Activated naive CD4-positive, alpha-beta T cell treated with anti-CD3 and anti-CD28 coated beads, Interleukin-2, amount 10 ng/mL, durations not matched to agents 7 days and 5 days (primary cell): ENCODE measurements at places on chromosomes 3 and 15.

GRCh38 chr3:100463002-100463401 lies 29.4 kb upstream of the TMEM45A start:
- DNase-seq, result peak; percentile 30

DNA sequence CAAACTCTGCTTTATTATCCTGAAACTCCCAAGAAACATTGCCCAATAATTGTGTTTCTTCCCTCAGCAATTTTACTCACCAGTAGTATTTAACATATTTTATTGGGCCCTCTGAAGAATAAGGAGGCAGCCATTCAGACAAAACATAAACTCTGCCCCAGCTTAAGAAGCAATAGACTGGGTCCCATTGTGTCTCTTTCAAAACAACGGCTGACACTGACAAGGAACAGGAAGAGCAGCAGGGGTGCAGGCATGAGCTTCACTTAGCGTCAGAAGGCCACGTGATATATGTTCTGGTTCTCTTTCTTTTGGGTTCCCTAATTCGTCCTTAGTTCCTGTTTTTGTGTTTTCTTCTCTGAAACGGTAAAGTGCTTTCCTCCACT lies 242.3 kb downstream of the FHIT start:
- no peak for DNase-seq

- DNase-seq, result no peak
Measured at GRCh38 chr3:114307832-114308231, 14.0 kb downstream of the TIGIT start.

GRCh38 chr3:157226173-157226847 lies 66.4 kb upstream of the CCNL1 start:
- DNase-seq, result no peak

GRCh38 chr3:71006810-71007785 lies 576.4 kb downstream of the FOXP1 start:
- DNase-seq, result no peak

GRCh38 chr3:128906804-128907525 lies 27.5 kb downstream of the ACAD9 start:
- DNase-seq, result peak; percentile 3

- no peak for DNase-seq
Measured at GRCh38 chr15:86353213-86353612, 273.5 kb downstream of the AGBL1 start.

GRCh38 chr3:58106640-58107039 lies 98.4 kb downstream of the FLNB start:
- no peak for DNase-seq

DNA sequence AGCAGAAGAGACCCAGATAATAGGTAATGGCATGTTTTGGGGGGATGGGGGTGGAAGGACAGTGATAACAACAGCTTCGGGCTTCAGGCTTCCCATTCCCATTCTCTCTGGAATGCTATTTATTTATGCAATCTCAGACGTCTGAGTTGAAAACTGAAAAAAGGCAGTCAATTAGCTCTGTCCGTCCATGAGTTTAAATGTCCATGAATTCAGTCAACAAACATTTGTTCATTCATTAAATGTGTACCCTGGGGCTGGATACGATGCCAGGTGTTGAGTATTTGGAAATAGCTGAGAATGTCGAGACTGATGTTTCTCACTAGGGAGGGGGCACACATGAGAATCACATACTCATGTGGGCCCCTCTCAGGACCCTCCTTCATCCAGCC lies 42.4 kb downstream of the AMOTL2 start:
- no peak for DNase-seq

DNA sequence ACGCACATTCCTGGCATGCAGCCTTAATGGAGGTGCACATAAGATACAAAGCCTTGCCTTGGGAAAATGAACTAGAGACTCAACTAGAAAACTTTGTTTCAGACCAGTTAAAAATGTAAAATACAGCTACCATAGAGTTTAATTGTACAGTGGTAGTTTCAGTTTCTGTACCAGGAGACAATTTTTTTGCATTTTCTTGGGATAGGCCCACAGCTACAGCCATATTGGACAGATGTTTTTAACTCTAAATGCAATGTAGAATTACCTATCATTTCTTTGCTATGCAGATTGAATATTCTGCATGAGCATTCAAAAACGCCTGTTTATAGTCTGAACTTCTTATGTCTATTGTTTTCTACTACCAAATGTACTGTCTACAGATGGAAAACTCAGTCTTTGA lies 20.3 kb downstream of the DAZL start:
- no peak for DNase-seq

GRCh38 chr3:182879031-182879611 lies 85.8 kb downstream of the ATP11B start:
- DNase-seq, result no peak

DNA sequence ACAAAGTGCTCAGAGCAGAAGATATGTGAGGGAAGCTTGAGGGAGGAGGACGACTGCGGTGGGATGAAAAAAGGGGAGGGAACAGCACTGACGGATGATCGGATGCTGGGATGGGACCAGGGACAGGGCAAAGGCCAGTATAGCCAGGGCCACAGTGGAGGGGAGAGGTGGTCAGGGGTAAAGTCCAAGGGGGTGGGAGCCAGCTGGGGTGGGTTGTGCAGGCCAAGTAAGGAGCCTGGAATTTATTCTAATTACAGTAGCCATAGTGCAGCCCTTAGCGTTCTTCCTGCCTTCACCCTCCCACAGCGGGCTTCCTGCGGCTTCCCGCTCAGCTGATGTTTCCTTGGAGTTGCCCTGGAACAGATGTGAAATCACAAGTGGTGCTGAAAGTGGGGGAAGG lies 7.6 kb upstream of the APEH start:
- no peak for DNase-seq

DNA sequence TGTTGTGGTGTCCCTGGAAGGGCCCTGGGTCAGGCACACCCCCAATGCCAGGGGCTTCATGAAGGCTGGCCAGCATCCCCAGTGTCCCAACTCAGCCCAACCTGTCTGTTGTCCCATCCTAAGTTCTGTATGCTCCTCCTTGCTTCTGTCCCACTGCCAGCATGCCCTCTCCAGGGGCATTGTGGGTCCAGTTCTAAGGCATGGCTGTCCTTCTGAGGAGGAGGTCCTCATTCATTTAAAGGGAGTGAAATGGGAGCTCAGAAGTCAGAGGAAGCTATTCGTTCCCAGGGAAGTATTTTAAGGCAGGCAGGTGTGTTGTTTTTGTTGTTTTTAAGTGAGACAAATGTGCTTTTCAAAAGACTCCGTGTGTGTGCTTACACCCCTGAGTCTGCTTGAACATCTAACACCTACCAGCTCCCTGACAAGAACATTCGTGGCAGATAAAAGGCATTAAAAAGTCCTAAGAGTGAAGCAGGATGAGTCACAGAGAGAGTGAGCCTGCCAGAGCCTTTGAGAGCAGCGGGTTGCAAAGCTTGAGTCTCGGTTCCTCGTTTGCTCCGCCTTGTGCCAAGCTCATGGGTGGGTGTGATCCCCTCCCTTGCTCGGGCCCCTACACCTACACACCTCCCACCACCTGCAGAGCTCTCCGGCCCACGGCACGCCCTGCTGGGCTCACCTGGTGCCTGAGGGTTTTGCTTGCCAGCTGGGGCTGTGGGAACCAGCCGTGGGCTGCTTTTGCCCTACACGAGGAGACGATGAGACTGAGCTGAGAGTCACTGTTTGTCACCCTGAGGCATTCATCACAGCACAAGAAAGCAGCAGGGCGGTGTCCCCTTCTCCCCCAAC lies 183.4 kb upstream of the TOPAZ1 start:
- DNase-seq, result peak; percentile 33

- DNase-seq, result no peak
Measured at GRCh38 chr15:43488790-43489189, 4.2 kb downstream of the TP53BP1 start.

DNA sequence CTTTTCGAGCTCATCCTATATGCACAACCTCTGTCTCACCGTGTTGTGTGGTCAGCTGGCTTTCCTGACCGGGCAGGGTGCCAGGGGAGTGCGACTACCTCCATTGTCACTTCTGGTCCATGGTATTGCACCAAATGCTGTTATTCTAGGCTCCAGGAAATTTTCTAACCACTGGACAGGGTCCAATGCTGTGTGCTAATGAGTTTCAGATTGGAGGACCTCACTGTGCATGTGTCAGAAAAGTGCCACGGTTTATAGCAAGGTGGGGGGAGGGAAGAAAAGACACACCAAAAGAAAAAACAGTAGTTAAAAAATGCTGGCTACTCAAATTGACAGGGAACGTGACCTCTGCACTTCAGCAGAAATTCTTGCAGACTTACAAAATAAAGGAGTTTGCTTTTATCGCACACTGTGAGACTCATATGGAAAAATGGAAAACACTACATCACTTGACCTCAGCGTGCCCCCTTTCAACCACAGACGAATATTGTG lies 480.1 kb downstream of the FOXP1 start:
- no peak for DNase-seq

DNA sequence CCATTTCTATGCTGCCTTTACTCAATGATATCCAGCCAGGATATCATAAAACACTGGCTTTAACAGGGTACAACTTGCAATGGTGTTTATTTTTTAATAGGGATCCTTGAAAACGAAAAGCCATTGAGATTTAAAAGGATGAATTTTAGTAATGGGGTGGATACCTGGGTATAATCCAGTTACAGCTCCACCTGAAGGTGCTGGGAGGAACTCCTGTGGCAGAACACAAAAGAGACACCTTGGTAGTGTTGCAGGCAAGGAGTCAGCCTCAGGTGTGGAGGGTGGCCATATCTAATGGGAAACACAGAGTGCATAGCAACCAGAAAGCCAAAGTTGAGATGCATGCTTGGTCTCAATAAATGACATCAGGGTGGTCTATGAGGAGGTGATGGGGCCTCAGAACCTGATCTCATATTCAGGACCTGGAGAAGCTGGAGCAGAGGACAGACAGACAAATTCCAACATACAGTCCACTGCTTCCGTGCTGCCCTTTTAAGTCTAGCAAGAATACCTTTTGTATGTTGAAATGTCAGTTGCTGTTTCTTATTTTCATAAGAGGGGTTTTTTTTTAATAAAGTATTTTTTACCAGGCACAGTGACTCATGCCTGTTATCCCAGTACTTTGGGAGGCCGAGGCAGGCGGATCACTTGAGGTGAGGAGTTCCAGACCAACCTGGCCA lies 12.0 kb upstream of the PAQR9 start:
- DNase-seq, result no peak

DNA sequence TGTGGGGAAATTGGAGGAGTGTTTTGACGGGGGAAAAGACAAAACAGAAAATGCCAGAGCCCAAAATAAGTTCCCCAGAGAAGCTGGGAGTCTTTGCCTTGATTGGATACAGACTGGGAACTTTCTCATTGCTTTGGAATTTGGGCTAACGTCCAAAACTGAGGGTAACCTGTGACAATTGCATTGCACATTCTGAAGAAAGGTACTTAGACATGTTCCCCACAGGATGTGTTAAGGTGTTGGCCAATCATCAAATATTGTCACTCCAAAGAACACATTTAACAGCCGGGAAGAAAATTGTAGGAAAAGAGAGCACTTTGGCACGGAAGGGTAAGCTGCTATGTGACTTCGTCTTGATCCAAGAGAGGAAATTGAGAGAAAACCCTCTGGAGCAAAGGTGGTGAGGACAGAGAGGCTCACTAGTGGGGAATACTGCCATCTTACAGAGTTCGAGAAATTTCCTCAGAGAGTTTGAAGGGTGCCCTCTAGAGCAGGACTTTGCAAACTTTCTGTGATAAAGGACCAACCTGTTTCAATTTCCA lies 619.5 kb upstream of the TBL1XR1 start:
- no peak for DNase-seq

GRCh38 chr15:56815247-56815646 lies 81.9 kb upstream of the ZNF280D start:
- no peak for DNase-seq

DNA sequence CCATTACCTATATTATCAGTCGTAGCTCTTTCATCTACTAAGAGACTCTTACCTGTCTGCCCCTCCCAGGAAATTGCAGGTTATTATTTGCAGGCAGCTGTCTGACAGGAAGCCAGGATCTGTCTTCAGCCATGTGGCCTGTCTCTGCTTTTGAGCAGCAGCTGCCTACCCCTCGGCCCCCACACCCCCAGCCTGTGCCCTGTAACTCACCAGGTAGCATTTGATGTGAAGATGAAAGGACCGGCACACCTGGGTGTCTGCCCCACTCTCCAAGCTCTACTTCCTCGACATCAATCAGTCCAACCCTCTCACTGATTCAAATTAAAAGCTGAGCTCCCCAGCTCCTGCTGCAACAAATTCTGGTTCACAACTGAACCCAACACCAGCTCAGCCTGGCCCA lies 197.2 kb upstream of the CTNNB1 start:
- no peak for DNase-seq

GRCh38 chr3:38992117-38992760 lies 59.5 kb downstream of the SCN11A start:
- DNase-seq, result no peak

- no peak for DNase-seq
Measured at GRCh38 chr3:49495023-49495422, 25.0 kb downstream of the DAG1 start.

GRCh38 chr3:133448478-133449122 lies 48.7 kb downstream of the BFSP2 start:
- DNase-seq, result peak; percentile 54

- DNase-seq, result no peak
Measured at GRCh38 chr3:178170698-178171535, 365.3 kb upstream of the KCNMB2 start.

GRCh38 chr3:33795131-33795530 lies 3.3 kb upstream of the PDCD6IP start:
- no peak for DNase-seq

GRCh38 chr3:194579091-194579606 lies 54.1 kb downstream of the TMEM44 start:
- DNase-seq, result no peak

GRCh38 chr3:102017784-102018183 lies 168.5 kb downstream of the NFKBIZ start:
- DNase-seq, result no peak

DNA sequence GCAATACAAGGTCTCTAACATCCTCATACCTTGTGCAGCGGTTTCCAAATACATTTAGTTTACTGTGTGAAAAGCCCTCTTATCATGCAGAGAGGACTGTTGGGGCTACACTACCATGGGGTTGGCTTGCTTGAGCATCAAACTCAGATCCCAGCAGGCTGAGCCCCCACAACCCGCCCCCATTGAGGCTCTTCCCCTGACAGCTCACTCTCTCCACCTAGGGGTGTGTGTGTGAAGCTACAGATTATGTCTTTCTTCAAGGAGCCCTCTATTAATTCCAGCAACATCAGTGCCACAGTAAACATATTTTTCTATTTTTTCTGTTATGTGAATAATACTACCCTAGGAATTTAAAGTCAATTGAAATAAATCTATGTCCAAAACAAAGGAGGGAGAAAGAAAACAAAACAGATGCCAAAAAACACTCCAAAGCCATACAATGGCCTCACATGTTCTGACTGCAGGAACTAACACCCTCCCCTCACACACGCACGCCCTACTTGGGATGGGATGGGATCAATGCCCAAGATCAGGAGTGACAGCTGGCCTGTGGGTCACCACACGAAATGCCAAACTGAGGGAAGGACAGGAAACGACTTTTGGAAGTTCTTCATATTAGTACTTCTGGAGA lies 14.7 kb downstream of the TM4SF4 start:
- DNase-seq, result no peak

DNA sequence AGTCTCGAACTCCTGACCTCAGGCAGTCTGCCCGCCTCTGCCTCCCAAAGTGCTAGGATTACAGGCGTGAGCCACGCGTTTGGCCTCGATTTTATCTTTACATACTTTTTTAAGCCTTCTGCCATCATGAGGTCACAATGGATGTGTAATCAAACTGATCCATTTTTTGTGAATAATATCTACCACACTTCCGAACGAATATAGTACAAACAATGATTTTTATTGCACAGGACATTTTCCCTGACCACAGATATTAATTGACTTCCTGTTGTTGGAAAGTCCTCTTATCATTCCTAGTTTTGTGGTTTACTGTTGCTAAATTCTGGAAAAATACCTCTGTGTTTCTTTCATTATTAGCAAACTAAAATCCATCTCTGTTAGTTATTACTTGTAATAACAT lies 68.9 kb downstream of the MINDY2 start:
- no peak for DNase-seq
